Heart right ventricle (tissue), 16 donors: ENCODE measurements at places on chromosomes 6 and 20. TPM values are rescaled to one million over a fixed set of nuclear protein-coding genes. Genes with fewer than 3 reads are reported as not detected.

The KIF25 gene
- polyA plus RNA-seq, result 0.95 TPM

The EYA4 gene
- 5.4 TPM for polyA plus RNA-seq

The CCN5 gene
- polyA plus RNA-seq, result 87.2 TPM

The PPP1R16B gene
- polyA plus RNA-seq, result 5.4 TPM

The TSPO2 gene
- polyA plus RNA-seq, result not detected

The TULP1 gene
- polyA plus RNA-seq, result 0.03 TPM

The PYGB gene
- polyA plus RNA-seq, result 83.1 TPM

The LEMD2 gene
- polyA plus RNA-seq, result 39.2 TPM

The HSPA1L gene
- polyA plus RNA-seq, result 0.80 TPM

The DOK5 gene
- polyA plus RNA-seq, result 2.3 TPM

The FOXC1 gene
- polyA plus RNA-seq, result 3.0 TPM

The NR2E1 gene
- not detected for polyA plus RNA-seq

The ENPP5 gene
- polyA plus RNA-seq, result 1.8 TPM

The GGTLC1 gene
- not detected for polyA plus RNA-seq

The PAX1 gene
- not detected for polyA plus RNA-seq

The RFX6 gene
- not detected for polyA plus RNA-seq

The RANBP9 gene
- polyA plus RNA-seq, result 10.0 TPM

The PBX2 gene
- polyA plus RNA-seq, result 25.6 TPM

The CUTA gene
- polyA plus RNA-seq, result 161 TPM
